ENCODE measurements at places on chromosomes 2 and 18.

DNA sequence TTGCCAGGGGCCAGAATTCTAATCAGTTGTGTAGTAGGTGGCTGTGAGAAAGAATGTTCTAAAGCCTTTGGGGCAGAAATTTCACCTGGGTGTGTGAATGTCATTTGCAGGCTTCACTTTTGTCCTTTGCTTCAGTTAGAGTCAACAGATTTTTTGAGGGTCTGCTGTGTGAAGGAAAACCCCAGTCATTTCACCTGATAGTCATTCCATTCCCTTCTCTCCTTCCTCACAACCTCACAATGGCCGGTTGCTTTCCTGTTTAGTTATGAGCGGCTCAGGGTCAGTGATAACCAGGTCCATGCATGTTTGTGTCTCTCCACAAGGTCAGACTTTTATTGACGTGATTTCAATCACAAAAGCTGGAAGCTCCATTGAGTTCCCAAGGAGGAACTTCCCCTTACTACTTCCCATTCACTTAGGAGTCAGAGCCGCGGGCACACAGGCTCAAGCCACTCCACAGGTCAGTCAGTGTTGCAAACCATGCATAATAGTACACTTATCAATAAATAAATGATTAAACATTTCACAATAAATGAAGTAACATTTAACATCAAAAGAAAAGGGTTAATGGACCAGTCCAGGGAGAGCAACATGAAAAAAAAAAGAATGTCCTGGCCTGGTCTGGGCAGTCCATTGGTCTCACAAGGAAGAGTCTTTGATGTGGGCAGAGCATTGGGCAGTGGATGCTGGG is 74.3 kb downstream of the NPAS2 start:
- no peak for DNase-seq

- DNase-seq: no peak
Observed at GRCh38 chr2:112151701-112152440, 13.7 kb downstream of the FBLN7 start.

DNA sequence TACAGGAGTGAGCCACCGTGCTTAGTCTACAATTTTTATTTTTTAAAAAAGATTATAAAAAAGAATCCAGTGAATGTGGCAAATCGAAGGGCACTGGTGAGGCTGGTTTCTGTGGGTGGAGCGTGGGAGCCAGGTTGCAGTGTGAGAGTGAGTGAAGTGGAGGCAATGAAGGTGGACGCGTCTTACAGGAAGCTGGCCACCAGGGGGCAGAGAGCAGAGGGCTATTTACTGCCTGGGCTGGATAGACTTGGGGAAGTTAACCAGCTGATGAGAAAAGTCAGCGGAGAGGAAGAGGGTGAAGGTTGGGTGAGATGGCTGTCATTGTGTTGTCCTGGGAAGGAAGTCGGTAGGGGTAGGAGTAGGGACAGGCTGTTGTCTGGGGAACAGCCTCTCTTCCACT is 6.8 kb downstream of the SCTR start:
- DNase-seq: no peak

DNA sequence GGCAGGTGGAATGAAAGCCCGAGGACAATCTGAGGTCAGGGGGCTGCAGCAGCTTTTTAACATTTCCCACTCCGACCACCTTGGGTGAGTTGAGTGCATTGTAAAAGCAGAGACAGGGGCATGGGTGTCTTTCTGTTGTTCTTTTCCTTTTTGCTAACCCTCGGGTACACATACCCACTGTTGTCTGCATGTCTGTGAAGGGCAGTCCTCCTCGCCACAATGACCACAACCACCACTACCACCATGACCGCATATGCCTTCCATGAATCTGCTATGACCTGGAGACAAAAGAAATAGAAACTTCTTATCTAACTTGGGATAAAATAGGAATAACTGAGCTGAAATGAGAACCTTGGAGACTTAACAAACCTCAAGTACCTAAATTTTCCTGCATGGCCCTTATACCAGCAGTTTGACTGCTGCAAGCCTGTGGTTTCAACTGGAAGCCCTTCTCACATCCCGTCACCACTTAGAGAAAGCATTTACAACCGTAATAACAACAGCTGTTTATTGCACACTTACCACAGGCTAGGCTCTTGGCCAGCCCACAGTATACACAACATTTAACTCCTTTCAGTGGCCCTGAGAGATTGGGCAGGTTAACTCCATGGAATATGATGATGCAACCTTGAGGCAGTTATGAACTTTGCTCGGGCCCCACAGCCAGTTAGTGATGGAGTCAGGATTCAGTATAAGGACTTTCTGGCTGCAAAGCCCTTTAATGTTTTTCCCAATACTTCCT is 80.3 kb downstream of the GYPC start:
- no peak for DNase-seq

DNA sequence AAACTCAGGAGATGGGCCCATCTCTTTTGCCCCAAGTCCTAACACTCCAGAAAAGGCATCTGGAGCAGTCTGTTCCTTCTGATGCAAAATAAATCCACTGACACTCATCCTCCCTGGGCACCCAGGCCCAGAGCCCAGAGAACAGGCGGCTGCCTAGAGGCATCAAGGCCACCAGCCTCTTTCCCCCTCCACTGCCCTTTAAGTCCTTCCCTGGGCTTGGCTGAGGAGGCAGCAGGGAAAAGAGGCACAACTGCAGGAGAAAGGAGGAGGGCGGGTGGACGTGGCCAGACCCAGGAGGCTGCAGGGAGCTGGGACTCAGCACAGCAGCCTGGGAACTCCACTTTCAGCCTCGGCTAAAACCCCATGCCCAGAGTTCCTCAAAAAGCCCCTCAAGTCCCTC is 99.7 kb upstream of the ID2 start:
- DNase-seq: no peak

DNA sequence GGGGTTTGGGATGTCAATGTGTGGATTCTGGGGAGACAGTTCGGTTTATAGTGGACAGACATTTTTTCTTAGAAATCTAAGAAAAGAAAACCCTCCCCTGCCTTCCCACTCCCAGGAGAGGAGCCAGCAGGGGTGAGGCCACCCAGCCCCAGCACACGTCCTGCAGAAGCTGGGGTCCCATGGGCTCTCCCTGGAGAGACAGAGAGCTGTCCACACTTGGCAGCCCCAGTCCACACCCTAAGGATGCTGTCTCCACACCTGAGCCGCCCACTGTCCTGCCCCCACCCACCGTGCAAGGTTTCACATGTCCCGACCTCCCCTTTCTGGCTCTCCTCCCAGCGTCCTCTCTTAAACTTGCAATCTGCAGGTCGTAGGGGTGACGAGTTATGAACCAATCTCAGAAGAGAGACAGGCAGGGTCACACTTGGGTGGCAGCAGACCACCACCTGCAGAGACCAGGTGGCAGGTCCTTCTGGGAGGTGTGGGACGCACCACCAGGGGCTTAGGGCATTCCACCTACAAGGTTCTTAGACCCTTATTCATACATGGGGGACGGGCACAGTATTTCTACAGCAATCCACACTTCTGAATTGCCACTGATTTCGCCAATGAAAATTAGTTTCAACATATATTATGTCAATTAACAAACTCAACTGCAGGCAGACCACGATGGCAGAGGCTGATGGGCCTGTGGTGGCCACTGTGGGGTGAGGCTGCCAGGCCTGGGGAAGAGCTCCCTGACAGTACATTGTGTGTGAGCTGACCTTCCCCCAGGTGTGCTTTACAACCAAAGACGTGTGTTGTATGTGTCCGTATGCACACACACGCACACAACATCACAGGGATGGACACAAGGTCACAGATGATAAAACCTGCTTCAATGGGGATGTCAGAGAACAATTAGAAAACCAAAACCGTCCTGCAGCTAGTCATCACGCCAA is 158.5 kb downstream of the TPO start:
- no peak for DNase-seq

GRCh38 chr2:32856891-32857290 is 89.9 kb upstream of the LTBP1 start:
- DNase-seq: no peak

DNA sequence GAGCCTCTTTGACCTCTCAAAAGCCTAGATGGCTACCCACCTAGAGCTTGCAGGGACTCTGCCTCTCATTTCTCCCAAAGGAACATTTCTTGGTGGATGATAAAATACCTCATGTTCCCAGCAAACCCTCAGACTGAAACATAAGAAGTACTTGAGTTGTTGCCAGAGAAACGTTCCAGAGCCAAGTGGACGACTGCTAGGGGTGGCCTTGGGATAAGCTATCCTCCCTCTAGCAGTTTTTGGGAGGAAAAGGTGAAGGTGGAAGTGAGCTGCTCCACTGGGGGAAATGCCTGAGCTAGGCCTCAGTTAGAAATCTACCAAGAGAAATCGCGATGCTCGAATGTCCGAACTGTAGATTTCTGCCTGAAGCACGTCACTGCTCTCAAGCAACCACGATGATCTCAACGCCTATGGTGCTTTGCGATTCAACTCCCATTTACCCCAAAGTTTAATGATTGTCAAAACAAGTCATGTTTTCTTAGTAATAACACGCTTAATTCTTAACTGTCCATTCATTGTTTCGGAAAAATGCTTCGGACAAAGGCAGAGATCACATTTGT is 91.5 kb downstream of the CCBE1 start:
- peak; percentile 9 for DNase-seq

GRCh38 chr2:47219970-47220369 is 64.9 kb upstream of the STPG4 start:
- DNase-seq: no peak

- no peak for DNase-seq
Observed at GRCh38 chr2:85405201-85406059, 4.7 kb downstream of the CAPG start.

DNA sequence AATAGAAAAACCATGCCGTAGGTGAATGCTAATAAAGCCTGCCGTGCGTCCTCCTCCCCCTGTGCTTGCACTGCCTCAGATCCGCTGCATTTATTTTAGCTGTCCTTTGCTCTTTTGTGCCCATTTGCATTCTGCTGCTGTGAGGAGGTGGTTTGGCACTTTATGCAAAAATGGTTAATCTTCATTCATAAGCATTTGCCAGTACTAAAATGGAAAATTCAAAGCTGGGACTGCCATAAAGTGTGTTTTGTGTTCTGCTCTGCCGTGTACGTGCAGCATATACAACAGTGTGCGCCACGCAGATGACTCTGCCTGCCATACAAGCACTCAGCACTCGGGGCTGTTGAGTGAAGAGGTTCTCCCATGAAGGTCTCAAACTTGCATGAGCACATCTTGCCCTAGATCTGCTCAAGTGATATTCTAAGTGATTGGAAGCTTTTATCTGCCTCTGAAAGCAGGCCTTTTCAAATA is 73.6 kb downstream of the SPATS2L start:
- DNase-seq: peak; percentile 97

DNA sequence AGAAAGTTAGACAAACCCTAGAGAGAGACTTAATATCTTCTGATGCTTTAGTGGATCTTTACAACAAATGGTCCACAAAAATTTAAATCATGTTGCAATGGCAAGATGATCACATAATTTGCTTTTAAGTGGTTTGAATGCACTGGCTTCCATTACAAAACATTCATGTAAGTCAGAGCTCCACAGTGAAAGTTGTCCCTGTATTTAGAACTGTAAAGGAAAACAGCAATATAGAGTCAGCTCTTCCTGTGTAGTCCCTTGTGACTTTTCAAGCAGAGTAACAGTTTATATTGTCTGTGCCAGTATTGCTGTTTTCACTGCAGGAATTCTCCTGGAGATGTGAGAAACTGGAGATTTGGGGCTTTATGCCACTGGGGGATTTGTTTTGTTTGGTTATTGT is 77.7 kb downstream of the MEIS1 start:
- no peak for DNase-seq

DNA sequence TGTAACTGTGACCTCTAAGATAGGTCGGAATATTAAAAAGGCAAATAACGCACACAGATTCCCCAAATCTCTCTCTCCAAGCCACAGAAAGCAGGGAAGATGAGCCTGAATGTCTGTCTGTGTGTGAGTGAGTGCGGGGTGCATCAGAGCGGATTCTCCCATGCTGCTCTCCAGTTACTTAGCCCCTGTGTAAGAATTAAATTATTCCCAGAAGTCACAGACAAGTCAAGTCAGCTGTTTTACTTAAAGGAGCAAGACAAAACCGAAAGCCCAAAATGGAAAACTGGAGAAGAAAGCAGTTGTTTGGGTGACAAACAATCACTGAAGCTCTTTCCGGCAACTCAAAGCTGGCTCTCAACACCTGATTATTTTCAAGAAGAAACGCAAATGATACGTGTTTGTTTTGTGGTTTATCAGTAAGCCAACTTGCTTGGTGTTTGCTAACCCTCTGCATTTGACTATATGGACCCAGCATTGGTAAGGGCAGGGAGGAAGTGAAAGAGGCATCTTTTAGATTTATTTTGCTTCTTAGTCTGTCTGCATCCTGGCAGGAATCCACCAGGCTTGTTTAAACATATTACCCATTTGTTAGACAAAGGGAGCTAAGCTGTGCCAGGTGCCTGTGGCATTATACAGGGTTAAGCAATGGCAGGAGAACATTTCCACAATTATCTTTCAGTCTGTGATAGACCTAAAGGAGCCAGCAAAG is 121.5 kb upstream of the CREB1 start:
- DNase-seq: peak; percentile 97

DNA sequence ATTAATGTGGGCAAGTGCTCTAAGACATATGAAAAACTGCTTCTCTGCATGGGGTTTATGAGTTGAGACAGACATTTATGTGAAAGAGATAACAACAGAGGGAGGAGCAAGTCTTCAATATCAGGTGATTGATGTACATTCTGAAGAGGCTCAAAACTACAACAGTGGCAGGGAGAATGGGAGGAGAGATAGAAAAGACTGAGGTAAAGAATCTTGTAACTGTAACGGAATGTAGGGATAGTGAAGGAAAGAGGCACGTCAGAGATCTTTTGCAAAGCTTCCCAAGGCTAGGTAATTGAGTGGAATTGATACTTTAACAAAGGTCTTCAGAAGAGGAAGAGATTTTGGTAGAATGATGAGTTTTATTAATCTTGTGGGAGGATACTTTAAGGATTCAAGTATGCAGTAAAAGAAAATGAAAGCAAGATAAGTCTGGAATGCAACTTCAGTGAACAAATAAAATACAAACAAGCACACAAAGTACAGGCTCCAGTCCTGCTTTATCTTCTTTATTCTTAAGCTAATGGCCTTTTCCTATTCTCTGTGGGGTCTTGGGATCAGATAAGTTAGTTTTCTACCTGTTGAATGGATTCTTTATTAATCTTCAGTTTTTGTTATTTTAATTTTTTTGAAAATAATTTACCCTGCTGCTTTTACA is 15.0 kb downstream of the SMAD4 start:
- DNase-seq: no peak

- no peak for DNase-seq
Observed at GRCh38 chr18:10973567-10974203, 175.7 kb downstream of the PIEZO2 start.

GRCh38 chr2:212402316-212402715 is 136.3 kb downstream of the ERBB4 start:
- no peak for DNase-seq

DNA sequence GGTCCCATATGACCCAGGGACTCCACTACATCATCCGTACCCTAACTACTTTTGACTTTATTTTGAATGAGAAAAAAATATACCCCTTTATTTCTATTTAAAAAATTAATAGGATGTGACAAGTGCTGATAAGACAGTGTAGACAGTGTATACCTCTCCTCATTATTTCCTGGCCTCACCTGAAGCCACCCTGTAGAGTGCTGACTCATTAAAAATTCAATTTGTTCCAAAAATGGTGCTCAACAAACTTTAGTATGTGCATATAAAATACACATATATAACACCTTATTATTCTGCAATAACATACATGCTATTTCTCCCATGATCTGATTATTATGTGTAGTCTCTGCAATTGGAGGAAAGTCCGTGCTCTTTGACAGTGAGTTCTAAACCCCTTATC is 20.8 kb downstream of the NOL4 start:
- no peak for DNase-seq

GRCh38 chr2:101850450-101850849 is 141.3 kb upstream of the IL1R2 start:
- DNase-seq: no peak

Data from DMS79 treated with DMSO at 0.1 percent for 48 hours (cell line).